Stromal cell of bone marrow (primary cell): ENCODE measurements at places on chromosomes 13 and 19.
A peak's percentile ranks its signal among the peaks of the same experiment; 100 is the strongest.

DNA sequence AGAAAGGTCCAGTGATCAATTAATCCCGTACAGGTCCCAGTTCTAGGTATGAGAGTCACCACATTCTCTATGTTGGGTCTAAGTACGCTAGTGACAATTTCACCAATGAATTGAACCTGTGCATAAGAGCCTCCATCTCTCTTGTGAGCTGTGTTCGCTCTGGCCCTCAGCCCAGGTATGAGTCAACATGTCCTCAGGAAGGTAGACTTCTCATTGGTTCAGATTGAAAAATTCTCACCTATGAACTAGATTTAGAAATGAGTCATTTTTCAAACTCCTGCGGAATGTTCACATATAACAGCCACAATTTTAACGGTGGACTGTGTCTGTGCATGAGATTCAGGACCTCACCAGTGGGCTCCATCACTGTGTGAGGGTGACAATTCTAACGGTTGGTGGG, 12.7 kb upstream of the ZNF43 start:
- DNase-seq: no peak

GRCh38 chr13:102768909-102769308, 4.7 kb downstream of the TEX30 start:
- no peak for DNase-seq

DNA sequence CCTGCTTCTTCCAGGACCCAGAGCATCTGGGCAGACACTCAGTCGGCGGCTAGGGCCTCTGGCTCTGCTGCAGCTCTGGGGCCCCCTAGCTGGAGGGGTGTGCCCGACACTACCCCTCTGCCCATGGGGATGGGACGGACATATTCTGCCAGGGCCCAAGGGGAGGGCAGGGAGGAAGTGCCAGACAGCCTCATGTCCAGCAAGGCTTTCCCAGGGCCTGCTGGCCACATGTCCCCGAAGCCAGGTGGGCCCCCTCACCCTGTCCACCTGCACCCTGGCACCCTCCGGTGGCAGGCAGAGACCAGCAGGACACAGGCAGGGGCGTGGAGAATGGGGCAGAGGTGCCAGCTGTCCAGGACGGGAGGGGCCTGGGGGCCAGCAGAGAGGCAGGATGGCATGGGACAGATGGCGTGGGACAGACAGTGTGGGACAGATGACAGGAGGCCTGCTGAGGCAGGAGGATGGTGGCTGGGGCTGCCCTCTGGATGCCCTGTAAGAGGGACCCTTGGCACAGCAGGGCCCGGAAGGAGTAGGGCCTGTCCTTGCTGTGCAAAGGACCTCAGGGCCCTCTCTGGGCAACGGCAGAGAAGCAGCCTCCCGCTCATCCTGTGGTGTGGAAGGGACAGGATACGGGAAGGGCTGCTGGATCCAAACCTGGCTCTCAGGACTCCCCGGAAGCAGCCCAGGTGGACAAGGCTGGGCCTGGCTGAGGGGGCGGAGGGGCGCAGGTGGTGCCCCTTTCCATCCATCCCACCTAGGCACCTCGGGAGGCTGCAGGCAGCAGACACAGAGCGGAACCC, 29.1 kb downstream of the CEBPG start:
- no peak for DNase-seq

DNA sequence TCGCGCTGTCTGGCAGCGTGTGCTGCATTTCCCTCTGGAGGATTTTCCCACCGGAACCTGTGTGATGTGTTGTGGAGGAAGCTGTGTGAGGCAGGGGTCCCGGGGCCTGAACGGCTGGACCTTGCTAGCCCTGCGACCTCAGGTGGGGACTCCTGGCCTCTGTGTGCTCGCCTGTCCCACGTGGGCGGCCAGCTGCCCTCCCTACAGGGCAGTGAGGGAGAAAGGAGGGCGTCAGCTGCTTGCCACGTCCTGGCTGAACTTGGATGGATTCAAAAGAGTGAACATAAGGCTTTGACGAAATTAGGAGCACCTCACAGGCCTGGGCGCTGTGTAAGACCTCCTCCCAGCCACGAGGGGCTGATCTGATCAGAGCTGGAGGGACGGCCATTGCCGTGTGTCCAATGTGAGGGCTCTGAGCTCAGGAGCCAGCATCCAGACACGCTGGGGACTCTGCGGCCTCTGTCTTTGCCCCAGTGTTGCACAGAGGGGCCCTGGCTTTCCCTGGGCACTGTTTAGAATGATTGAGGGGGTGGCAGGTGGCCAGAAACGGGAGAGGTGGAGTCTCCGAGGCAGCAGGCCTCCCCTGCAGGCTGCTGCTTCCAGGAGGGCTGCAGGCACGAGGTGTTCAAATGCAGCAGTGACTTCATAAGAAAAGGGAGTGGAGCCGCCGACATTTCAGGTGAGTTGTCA, 13.0 kb downstream of the TFDP1 start:
- DNase-seq: no peak

GRCh38 chr19:55156202-55157063, 1.1 kb downstream of the TNNI3 start:
- DNase-seq: no peak

- DNase-seq: no peak
Measured at GRCh38 chr19:48719263-48720171, at the start of gene MAMSTR. Gene MAMSTR (minus strand): TSS chr19:48719725. CDS start chr19:48719031, 694 bp downstream.

DNA sequence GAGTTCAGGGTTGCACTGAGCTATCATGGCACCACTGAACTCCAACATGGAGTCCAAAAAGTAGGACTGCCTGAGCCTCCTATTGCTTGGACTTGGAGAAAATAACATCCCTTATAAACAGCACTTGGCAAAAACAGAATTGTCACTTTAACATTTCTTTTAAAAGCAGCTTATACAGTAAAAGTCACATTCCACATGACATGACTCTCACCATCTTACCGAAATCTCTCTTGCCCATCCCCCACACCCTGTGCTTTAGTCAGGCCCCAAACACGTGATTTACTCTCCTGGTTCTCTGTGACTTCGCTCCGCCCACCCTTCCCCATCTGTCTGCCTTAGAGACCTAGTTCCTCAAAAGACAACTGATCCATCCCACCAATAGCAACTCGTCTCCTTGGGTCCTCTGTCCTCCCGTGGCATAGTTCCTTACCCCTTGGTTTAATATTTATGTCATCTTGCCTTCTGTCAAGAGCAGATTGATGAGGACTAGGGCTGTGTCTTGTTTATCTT, 4.6 kb downstream of the SAFB start:
- DNase-seq: no peak

- DNase-seq: no peak
Measured at GRCh38 chr13:28579322-28579721, 79.6 kb upstream of the POMP start.

- DNase-seq: no peak
Measured at GRCh38 chr13:113735750-113736149, 23.3 kb upstream of the TMEM255B start.

GRCh38 chr19:31160336-31160926, 188.8 kb downstream of the TSHZ3 start:
- no peak for DNase-seq

DNA sequence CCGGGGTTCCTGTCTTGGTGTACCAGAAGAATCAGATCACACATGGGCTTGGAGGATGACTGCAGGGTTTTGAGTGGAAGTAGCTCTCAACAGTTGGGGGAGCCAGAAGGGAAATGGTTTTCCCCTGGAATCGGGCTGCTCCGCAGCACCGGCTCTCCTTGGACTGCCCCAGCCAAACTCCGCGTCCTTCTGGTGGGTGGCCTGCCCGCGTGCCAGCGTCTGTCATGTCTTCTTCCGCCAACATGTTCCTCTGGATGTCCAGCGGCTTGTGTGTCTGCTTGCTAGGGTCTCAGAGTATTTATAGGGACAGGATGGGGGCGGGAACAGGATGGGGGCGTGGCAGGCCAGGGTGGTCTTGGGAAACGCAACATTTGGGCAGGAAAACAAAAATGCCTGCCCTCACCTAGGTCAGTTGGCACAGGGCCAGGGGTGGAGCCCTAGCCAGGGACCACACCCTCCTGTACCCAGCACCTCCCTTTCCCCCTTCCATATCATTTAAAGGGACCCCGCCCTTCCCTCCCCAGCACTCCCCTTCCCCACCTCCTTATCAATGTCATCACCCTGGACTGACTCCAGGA, 1.3 kb upstream of the ZNF30 start:
- no peak for DNase-seq

DNA sequence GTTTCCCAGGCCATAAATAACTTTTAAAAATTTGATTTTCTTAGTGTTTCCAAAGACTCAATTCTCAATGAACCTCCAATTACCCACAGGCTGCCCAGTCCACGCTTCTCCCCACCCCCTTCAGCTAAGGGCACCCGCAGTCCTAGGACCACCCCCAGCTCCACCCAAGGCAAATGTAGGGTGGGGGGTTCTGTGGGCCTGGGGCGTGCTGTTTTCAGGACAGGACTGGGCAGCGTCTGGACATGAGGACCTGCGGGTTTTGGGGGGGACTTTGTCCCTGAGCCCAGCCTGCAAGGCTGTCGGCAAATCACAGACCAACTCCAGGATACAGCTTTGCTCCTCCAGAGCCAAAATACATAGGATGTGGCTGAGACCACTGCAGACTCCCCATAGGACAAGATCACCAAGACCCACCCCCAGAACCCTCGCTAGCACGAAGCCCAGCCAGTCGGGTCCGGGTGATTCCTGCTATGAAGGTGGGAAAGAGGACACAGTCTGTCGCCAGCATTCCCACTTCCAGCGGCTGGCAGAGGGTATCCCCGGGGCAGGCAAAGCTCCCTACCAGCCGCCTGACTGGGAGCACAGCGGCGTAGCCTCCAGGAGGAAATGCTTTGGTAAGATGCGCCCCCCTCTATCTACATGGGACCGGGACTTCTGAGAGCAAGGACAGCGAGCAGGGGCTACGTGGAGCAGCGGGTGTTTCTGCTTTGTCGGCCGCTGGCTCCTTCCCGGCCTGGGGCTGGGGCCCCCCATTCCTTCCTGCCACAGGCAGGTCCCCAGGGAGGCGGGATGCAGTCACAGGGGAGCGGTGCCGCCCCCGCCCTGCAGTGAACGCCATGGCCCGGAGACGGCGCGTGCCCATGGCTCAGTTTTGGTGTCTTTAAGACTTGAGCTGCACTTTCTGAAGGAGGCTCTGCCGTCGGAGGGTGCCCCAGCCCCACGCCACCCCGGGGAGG, 1.6 kb upstream of the TIMM13 start:
- no peak for DNase-seq

GRCh38 chr19:45103508-45104319, 10.7 kb downstream of the PPP1R37 start:
- no peak for DNase-seq

- DNase-seq: no peak
Measured at GRCh38 chr13:103961129-103961528, 894.9 kb upstream of the SLC10A2 start.

- no peak for DNase-seq
Measured at GRCh38 chr13:93709506-93710244, 483.1 kb downstream of the GPC6 start.

GRCh38 chr19:36215276-36216123, 594 bp downstream of the ZNF146 start:
- DNase-seq: peak; percentile 22

- no peak for DNase-seq
Measured at GRCh38 chr13:29453617-29454011, 141.9 kb downstream of the SLC7A1 start.

DNA sequence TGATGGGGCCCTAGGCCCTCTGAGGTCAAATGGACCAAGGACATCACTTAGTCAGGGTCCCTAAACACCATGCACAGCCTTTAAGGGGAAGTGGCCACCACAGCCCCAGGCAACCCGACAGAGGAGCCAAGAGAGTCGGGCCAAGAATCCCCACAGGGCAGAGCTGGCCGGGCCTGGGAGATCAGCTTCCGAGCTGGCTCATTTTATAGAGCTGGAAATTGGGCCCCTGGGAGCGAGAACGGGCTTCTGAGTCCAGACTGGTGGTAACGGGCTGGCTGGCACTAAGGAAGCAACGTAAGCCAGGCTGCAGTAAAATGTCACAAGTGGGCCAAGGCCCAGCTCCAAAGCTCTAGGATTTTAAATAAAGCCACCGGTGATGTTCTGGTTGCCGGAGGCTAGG, 51.1 kb downstream of the HSPH1 start:
- DNase-seq: no peak

DNA sequence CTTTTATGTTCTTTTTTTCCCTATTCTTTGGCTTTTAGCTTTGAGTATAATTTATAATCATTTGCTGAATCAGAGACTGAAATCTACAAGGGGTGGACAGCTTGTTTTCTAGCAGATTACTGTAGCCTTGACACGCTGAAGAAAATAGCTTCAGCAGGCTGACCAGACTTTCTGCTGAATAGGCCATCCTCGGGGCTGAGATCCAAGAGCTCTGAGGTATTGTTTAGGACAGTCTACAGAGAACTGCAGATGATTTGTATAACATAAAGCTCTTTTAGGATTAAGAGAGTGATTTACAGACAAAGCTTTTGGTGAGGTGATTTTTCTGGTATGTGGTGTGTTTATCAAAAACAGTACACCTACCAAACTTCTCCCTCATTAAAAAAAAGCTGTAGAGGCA, 16.8 kb downstream of the POLR1D start:
- no peak for DNase-seq

- no peak for DNase-seq
Measured at GRCh38 chr19:18160971-18161635, 8.1 kb downstream of the PIK3R2 start.

DNA sequence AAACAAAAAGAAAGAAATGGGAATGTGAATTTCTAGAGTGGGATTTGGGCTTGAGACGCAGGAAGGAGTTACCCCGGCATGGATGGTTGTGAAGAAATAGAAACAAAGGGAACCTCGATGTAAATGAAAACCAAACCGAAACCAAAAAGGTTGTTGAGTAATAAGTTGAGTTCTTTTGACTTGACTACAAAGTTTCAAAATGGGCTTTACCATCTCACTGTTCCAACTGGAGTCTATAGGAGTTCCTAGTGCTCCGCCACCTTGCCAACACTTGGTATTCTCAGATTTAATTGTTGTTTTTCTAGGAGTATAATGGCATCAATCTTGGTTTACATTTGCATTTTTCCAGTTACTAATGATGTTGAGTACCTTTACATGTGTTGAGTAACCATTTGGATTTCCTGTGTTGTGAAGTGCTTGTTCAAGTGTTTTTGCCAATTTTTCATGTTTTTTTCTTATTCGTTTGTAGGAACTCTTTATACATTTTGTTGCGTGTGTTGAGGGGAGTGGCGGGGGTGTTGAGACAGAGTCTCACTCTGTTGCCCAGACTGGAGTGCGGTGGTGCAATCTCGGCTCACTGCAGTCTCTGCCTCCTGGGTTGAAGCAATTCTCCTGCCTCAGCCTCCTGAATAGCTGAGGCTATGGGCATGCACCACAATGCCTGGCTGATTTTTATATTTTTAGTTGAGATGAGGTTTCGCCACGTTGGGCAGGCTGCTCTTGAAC, 9.2 kb downstream of the UBE2S start:
- DNase-seq: no peak

DNA sequence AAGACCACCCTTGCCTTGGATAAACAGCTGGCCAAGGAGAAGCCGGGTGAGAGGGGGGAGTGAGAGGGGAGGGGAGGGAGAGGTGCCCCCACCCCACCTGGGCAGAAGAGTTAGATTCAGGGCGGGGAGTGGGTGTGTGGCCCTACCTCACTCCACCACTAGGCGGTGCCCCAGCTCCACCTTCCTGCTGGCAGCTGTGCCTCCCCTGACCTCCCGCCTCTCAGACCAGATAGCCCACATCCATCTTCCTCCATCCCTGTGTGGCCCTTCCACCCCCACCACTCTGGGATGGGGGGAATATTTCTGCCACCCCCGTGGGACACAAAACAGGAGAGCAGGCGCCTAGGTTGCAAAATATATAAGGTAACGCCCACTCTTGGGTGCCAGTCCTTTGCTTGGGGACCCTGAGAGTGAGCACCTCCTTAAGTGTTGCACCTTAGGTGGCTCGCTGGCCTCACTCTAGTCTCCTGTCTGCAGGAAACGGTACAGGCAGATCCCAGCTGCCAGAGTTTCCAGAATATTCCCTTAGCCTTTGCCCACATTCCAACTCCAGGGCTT, 13.8 kb upstream of the EHD2 start:
- DNase-seq: no peak
